ENCODE measurements at places on chromosomes 6 and 20.

DNA sequence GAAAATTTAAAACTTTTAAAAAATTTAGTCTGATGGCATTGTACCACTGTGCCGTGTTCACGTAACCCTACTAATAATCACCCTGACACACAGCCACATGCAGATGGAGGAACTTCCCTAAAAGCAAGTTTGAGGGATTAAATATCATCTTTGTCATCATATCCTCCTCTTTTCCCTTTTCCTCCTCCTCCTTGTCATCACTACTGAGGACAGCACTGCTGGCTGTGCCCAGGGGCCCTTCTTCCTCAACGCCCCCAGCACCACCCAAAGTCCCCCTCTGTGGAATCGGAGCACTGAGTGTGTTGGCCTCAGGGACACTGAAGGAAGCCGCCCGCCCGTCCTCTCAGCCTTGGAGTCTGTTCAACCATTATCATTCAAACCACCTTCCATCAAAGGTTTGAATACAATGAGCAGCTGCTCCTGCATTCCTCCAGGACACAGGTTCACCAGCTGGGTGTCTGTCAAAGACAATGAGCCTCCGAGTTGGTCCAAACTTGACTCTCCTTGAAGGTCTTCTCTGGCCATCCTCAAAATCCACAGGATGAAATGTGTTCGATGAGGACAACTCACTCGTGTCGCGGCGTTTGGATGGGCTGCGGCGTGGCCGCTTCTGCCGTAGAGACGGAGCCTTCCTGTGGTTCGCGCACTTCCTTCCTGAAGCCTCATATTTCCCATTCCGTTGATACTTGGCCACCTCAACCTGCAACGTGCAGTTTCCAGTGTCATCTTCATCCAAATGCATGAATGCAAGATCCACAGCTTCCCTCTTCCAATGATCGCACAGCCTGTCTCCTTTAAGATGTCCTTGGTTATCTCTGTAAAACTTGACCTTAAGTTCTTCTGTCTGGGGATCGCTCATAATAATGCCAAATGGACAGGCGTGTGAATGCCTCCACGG lies 23.3 kb downstream of the NQO2 start:
- DNase-seq = no peak

DNA sequence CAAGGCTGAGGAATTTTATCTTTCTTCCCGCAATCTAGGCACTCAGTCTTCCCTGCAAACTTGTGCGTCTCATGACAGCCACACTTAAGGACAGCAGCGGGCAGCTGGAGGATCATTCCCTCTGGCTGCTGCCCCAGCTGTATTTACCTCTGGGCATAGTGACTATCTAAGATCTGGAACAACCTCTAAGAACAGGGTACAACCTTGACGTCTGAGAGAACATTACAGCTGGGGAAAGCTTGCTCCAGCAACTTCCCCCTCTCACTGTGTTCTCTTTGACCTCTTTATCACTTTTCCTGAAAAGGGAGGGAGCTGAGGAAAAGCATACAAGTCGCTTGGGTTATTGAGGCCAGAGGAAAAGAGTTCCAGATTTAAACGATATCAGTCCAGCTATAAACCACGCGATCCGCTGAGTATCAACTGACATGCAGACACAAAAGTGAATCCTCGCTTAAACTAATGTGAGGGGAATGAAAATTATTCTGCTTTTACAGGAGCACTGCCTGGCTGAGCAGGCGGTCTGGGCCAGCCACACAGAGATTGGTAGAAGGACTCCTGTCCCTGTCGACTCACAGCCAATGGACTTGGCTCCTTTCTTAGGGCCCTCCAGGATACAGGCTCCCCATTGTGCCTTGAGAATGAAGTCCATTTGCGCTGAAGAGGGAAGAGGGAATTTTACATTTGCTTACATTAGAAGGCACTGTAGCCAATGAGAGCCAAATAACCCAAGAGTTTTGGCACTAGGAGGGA lies 153.3 kb downstream of the QRSL1 start:
- no peak for DNase-seq

- no peak for DNase-seq
Measured at GRCh38 chr6:10461850-10462249, 47.0 kb upstream of the TFAP2A start.

DNA sequence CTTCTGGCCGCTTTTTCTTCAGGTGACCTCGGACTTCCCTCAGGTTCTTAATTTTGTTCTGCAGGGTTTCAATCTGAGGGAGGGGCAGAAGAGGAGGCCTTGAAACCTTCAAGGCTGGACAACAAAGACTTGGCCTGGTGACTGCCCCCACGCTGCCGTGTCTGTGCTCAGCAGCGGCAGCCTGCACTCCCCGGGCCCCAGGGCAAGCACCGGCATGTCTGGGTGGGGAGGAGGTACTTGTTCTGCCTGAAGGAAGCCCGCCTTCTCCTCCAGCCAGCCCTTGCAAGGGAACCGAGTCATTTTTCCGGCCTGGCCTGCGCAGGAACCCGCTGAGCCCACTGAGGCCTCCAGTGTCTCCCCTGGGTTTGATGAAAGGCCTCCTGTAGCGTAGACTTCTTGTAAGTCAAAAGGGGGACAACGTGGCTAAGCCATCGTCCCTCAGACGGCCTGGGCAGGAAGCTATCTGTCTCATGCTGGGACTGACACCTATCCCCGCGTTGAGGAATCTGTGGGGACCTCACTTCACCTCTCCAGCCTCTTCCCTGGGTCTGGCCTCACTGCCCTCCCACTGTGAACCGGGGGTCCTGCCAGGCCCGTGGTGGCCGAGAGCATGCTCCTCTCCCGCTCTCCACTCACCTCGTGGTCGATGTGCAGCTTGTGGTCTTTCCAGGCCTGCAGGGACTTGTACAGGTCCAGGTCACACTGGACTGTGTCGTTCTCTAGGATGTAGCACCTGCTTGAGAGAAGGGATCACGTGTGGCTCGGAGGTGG lies 119.9 kb downstream of the SULF2 start:
- no peak for DNase-seq

Measured in T-helper 22 cell (primary cell).